H7 (cell line): ENCODE measurements at places on chromosomes 1 and 21. TPM values are rescaled to one million over a fixed set of nuclear protein-coding genes. Genes with fewer than 3 reads are reported as not detected.

TMEM61 gene
- total RNA-seq: 1.0 and 1.8 TPM in 2 replicates

EPHX1 gene
- 41.6 and 52.1 TPM in 2 replicates for total RNA-seq

CFHR1 gene
- not detected in 2 replicates for total RNA-seq

ITGB2 gene
- total RNA-seq: 1.4 and 2.4 TPM in 2 replicates

FBLIM1 gene
- 91.0 and 95.6 TPM in 2 replicates for total RNA-seq
